ENCODE measurements at places on chromosomes 6 and 20. TPM values are rescaled to one million over a fixed set of nuclear protein-coding genes. Genes with fewer than 3 reads are reported as not detected.

DNA sequence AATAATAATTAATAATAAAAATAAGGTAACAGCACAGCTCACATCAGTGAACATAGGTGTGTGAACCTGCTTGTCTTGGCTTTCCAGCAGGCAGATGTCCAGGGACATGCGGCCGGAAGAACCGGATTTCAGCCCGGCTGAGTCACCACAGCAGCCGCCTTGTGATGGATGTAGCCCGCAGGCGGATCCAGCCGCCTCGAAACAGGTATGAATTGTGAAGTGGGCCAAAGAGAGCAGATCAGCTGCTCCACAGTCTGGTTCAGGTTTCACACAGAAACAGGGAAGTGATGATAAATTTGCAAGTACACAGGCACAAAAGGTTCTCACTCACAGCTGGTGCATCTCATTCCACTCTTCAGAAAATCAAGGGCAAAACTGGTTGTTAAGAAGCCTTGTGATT lies 55.1 kb downstream of the ID4 start:
- DNase-seq = peak; percentile 52

GRCh38 chr6:151236668-151237401 lies 2.9 kb upstream of the AKAP12 start:
- no peak for DNase-seq

Gene CLIC5
- polyA plus RNA-seq = 193 TPM

- no peak for DNase-seq
These were observed 509.8 kb upstream of the JARID2 start for GRCh38 chr6:14735956-14736486.

DNA sequence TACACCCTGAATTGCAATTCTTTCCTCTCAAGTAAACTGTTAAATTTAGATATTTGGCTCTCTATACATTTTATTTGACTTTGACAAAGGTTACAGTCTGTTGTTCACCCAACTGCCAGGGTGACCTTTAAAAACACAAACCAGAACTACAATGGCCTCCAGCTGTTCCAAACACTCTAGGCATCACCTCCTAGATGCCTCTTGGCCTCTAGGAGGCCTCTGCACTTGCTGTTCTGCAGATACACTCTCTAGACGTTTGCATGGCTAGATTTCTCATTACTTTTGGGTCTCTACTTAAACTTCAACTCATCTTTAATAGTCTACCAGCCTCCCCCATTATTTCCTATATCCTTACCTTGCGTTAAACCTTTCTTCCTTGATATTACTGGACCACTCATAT lies 102.8 kb upstream of the BEND3 start:
- no peak for DNase-seq

Gene GABRR1
- polyA plus RNA-seq = 6.5 TPM

DNA sequence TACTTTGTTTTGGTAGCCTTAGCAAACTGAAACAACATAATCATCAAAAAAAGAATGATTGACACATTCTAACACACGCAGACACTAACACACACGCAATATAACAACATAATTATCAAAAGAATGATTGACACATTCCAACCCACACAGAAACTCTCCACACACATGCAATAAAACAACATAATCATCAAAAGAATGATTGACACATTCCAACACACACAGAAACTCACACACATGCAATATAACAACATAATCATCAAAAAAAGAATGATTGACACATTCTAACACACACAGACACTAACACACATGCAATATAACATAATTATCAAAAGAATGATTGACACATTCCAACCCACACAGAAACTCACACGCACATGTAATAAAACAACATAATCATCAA lies 172.4 kb downstream of the THBS2 start:
- DNase-seq = no peak
